ENCODE measurements at places on chromosomes 12 and 14.

DNA sequence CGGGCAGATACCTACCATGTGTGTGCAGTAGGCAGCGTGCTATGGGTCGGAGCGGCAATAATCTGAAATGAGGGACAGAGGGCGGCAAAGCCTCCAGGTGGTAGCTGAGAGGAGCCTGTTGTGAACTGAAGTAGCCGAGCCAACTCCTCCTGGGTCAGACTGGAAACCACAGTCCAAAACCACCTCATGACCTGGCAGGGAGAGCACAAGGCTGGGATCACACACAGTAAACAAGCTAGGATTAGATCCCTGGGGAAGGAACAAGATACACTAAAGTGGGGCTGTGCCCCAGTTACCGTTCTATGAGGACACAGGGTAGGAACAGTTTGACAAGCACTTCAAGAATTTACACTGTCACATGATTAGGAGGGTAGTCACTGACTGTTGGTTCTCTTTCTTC, 49.0 kb downstream of the AREL1 start:
- no peak for DNase-seq

DNA sequence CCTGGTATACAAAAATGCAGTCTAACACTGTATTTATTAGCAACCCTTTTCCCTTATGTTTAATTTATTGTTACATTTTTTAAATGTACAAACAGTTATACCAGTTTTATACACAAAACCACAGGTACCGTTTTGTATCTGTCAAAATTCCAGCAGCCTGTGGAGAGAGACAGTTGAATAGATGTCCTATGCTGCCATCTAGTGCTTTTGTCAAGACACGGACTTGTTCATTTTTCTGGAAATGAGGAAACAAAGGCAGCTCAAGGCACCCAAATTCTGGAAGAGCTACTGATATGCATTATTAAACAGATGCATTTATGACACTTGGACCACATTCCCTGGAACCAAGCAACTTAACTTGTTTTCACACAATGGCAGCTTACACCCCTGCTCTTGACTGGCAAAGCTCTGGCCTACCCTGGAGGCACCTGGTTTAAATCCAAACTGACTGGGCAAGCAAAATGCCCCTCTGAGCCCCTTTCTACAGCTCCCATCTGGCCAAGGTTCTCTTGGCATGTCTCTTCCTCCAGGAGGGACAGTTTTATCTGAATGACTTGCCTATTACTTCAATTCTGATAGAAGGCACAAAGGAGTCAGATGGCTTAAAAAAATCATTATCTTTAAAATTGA, 286.9 kb upstream of the PRKD1 start:
- no peak for DNase-seq

DNA sequence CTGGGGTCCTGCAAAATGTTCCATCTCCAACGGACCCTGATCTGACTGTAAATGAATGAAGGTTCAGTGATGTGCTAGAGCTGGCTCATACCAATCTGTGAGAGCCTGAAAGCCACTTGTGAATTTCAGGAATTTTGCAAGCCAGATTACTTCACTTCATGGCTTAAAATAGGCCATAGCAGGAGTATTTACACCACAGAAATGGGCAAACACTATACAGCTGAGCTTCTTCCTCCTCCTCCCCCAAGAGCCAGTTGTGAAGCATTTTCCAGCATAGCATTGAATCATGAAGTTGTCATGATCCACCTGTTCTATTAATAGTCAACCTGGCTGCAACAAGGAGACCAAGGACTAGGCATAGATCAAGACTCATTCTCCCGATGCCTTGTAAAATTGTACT, 141.3 kb upstream of the RASSF8 start:
- no peak for DNase-seq

DNA sequence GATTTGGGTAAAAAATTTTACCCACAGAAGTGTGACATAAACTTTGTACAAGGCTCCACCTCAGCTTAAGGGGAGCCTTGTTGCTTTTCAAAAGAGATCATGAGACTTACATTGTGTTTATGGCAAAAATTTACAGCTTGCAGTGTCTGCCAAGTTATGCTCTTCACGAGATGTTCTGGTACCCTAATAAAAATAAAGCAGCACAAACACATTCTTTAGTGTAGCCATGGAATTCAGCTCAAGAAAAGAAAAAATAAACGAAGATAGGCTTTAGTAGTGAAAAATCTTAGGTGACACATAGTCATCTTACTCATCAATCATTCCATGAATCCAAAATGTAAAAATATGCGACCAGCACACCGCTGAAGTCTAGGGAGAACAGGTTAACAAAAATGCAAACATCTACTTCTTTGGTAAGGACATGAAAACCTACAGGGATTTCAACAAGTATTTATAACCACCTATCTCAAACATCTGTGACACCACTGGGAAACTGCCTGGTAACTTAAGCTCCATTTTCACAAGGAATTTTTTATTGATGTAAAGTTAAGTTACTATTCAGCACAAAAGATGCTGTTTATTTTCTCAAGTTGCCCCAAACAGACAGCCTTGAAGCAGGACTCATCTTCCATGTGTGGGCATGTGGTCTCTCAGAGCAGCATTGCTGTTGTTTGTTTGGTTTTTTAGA, 32.9 kb downstream of the DMAC2L start:
- no peak for DNase-seq

DNA sequence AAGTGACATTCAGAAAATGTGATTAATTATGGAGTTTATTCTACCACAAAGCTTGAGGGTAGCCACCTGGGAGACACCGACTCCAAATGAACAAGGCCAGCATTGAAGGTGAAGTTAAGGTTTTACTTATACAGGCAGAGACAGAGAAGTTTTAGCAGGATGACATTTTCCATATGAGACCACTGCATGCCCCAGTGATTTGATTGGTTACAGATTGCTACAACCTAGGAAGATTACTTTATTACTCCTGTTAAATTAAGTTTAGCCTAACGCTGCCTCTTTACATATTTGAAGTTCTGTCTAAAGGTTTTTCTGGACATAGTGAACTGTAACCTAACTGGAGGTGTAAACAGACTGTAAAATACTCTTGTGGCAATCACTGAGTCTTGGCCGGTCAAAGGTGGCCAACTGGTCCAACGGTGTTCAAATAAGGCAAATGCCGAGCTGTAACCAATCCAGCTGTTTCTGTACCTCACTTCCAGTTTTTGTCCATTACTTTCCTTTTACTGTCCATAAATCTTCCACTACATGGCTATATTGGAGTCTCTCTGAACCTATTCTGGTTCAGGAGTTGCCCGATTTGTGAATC, 57.2 kb downstream of the RIN3 start:
- DNase-seq, result no peak

- DNase-seq, result no peak
Observed at GRCh38 chr12:21129351-21129750, 1.6 kb upstream of the SLCO1B1 start.
